ENCODE measurements at places on chromosomes 3 and 15. TPM values are rescaled to one million over a fixed set of nuclear protein-coding genes. Genes with fewer than 3 reads are reported as not detected.

WDR48 gene
- 54.1 TPM for total RNA-seq

GUCA1C gene
- not detected for total RNA-seq

MYRIP gene
- total RNA-seq: 3.4 TPM

CCK gene
- total RNA-seq: 2.4 TPM

PPM1L gene
- total RNA-seq: 17.3 TPM

DNA sequence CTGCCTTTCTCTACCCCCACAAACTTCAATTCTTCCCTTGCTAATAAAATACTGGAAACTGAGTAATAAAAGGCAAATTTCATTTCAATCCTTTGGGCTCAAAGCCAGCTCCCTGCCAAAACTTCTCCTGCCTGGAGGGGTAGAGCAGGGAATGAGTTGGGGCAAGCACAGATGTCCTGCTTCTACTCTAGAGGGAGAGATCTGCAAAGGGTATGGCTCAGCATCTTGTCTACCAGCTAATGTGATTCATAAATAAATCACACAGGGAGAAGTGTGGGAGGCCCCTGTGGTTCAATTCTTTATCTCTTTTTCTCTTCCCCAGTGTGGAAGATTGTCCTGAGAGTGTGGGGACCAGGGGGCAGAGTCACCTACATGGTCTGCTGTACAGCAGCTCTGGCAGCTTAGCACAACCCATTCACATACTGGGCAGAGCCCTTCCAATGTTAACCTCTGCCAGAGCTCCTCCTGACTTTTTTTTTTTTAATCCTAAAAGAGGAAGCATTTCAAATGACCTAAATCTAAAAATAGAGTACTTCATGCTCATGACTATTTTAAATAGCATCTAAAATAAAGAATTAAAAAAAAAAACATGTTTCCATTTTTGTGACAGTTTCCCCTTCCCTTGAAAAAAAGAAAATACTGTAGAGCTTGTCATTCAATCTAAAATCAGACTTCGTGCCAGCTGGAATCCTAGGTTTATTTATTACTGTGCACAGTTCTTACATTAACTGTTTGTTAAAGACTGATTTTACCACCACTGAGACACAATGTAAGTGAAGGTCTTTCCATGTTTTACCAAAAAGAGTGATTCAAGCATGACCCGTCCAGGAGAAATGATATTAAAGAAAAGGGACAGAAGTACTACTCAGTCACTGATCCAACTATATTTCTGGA, 1083.7 kb upstream of the CFAP20DC start:
- H3K27me3 ChIP-seq: no peaks in the 10 kb centered on the region
- no peak for DNase-seq
- no peaks in the 10 kb centered on the region for H3K36me3 ChIP-seq
- no peak overlapping the region for H3K27ac ChIP-seq
- no peaks in the 10 kb centered on the region for H3K4me1 ChIP-seq
- H3K4me3 ChIP-seq: no peak overlapping the region

DNA sequence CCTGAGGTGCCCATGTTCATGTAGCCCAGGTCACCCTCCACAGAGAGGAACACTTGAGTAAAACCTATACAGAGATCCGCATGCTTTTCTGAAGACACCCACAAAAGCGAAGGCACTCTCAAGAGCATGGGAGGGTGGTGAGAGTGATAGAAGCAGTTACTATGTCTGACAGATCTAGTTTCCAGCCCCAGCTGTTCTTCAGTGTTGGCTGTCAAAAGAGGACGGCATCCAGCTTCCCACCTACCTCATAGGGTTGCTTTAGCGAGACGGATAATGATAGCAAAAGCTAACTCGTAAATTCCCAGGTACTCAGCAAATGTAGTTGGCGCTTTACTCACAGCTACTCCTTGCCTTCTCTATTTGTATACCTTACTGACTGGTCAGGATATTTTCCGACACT, 3.0 kb upstream of the MEX3B start:
- no peaks in the 10 kb centered on the region for H3K36me3 ChIP-seq
- H3K27ac ChIP-seq: no peak overlapping the region
- peaks cover 2% of the 10 kb centered on the region for H3K4me1 ChIP-seq
- no peaks in the 10 kb centered on the region for H3K27me3 ChIP-seq
- DNase-seq: no peak

- no peaks in the 10 kb centered on the region for H3K36me3 ChIP-seq
- H3K4me1 ChIP-seq: no peaks in the 10 kb centered on the region
- no peak for DNase-seq
- H3K27ac ChIP-seq: no peak overlapping the region
Measured at GRCh38 chr3:131110087-131110486, 83.4 kb downstream of the NEK11 start.

Data from H1 (cell line).